ENCODE measurements at places on chromosomes 6 and 20. TPM values are rescaled to one million over a fixed set of nuclear protein-coding genes. Genes with fewer than 3 reads are reported as not detected.

The WFDC12 gene
- total RNA-seq = not detected

GRCh38 chr6:118584911-118585310 lies 36.8 kb downstream of the PLN start:
- DNase-seq = no peak

GRCh38 chr20:62825986-62826645 lies 9.3 kb downstream of the COL9A3 start:
- DNase-seq = no peak

DNA sequence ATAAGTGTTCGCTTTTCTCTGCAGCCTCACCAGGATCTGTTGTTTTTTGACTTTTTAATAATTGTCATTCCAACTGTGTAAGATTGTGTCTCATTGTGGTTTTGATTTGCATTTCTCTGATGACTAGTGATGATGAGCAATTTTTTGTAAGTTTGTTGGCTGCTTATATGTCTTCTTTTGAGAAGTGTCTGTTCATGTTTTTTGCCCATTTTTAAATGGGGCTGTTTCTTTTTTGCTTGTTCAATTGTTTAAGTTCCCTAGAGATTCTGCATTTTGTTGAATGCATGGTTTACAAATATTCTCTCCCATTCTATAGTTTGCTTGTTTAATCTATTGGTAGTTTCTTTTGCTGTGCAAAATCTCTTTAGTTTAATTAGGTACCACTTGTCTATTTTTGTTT lies 295.9 kb downstream of the PACRG start:
- no peak for DNase-seq

- DNase-seq = no peak
These were observed 110.3 kb downstream of the TBC1D32 start for GRCh38 chr6:121223930-121224329.

- no peak for DNase-seq
These were observed 40.6 kb upstream of the ECHDC1 start for GRCh38 chr6:127383988-127384387.

The TSBP1 gene
- not detected for total RNA-seq

GRCh38 chr6:128519132-128519930 lies 1.1 kb downstream of the PTPRK start:
- no peak for DNase-seq

The POPDC3 gene
- total RNA-seq = 35.1 TPM

- DNase-seq = no peak
These were observed 141.2 kb downstream of the CDK19 start for GRCh38 chr6:110674096-110674495.

The PDYN gene
- total RNA-seq = not detected

DNA sequence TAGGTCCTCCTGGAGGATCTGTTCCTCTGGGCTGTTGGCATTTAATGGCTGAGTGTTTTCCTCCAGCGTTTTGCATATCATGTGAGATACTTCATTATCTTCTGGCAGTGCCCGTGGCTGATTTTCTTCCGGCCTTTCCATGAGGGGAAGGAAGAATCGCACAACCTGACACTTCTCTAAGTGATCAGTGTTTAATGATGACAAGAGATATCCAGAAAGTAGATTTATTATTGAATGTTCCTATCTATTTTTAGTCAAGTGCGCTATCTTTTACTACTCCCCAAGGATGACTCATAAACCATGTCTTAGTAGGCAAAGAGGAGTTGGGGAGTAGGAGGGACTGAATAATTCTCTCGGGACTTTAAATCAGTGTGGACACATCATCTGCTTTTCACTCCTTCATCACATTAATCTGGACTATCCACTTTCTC lies 149.7 kb downstream of the PLCB4 start:
- no peak for DNase-seq

The SENP6 gene
- total RNA-seq = 68.0 TPM
